ENCODE measurements at places on chromosomes 1 and 21.

DNA sequence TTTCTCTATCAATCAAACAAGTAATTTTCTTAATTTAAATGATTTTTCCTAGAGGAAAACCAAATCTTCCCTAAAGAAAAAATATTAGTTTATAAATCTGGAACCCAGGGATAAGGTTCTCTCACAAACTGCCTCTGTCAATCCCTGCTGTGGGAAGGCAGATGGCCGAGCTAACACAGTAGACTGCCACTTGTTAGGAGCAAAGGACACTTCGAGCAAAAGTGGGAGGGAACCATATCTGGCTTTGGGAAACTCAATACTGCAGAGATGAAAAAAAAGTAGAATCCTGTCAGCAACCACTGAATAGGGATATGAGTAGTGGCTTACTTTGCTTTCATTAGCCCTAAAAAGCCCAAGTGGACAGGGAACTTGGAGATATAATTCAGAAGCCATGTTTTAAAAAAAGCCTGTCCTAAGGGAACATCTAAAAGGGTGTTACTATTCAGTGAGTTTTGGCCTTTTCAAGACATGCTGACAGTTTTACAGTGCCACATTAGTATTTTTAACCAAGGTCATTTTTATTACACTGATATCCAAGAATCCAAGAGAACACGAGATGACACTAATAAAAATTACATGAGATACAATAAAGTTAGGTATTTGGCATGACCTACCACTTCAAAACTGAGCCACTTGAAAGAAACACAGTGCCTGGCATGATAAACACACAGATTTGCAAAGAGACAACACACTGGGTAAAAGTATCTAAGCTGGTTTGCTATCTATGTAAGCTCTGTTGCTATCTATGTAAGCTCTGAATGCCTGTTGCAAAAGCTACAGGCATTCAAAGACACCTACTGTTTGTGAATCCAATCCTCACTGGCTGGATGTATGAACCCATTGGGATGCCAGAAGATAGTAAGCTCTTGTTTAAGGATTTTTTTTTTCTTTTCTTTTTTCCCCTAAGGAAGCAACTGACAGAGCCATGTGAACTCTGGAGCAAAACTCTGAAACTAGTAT, 21.4 kb downstream of the TEX38 start:
- DNase-seq, result no peak

- DNase-seq, result no peak
Measured at GRCh38 chr1:116997066-116997465, 4.5 kb upstream of the CD101 start.

DNA sequence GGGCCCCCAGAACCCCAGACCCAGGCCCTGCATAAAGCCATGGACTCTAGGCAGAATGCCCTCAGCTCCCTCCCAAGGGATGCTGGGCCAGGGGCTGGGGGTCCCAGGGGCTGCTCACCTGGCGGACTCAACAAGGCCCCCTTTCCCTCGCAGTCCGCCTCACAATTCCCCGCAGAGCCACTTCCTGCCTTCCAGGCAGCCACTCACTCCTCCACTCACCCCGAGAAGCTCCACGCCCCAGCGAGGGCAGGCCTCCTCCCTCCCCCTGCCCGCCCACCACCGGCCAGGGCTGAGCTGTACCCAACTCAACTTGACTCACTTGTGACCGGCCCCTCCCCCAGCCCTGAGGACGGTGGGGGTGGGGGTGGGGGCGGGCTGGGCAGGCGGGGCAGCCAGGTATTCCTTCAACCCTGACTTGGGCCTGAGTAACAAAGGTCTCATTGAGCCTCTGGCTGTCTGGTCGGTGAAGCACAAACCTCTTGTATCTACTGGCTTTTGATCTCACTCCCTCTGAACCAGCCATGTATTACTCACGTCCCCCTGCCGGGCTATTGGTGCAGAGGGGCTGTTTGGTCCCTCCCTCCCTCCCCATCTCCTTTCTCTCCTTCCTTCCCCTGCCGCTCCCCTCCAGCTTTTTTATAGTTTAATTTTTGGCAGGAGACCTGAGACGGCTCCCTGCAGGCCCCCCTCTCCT, 5.9 kb downstream of the BLACAT1 start:
- DNase-seq, result peak; percentile 28

GRCh38 chr1:212152308-212152693, 116.8 kb downstream of the DTL start:
- no peak for DNase-seq

DNA sequence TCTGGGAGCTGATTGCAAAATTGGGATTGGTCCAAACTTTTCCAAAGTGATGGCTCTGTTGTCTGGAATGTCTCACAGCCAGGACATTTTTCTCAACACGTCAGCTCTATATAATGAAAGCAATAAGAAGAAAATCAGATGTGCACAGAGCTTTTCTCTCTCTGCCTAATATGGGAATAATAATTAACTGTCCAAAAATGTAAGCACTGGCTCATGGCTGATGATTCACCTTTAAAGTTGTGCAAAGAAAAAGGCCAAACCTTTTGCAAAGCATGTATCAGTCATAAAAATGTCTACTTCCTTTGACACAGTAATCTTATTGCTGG, 30.4 kb downstream of the ZNF281 start:
- no peak for DNase-seq

- no peak for DNase-seq
Measured at GRCh38 chr1:87030740-87031690, 116.6 kb downstream of the HS2ST1 start.

DNA sequence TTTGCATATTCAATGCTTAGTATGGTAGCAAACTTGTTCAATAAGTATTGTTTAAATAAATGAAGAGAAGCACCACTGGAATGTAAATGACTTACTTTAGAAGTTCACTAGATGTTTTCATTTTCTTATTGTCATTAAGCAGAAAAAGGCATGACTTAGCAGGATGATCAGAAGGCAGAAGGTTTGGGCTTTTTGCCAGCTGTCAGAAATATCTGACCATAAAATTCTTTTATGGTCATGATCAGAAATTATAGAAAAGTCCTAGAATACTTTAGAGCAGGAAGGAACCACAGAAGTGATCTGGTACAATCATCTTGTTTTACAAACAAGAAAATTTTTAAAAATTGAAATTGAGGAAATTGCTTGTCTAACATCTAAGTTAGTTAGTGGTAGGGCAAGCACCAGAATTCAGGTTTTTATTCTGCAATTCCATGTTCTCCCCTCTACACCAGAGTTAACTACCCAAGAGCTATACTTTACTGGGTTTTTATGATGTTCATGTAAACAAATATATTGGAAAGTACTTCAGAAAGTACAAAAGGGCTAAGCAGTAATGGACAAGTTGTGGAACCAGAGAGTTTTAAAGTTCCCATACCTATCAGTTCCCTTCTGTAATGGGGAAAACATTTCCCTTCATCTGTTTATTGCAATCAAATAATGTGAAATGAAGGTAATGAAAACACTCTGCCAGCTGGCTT, 10.1 kb downstream of the FMO5 start:
- no peak for DNase-seq

DNA sequence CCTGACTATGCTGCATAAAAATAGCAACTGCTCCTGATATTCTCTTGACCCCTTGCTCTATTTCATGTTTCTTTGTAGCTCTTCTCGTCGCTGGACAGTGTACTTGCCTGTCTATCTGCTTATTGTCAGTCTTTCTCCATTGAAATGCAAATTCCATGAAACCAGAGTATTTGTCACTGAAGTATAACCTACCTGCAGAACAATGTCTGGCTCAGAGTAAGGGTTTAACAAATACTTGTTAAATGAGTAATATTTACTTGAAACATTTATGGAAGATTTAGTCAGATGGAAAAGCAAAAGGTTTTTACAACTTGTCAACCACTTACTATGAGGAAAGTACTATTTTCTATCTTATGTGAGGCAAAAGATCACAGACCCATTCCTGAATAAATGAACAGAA, 19.9 kb upstream of the ERICH3 start:
- DNase-seq, result no peak

DNA sequence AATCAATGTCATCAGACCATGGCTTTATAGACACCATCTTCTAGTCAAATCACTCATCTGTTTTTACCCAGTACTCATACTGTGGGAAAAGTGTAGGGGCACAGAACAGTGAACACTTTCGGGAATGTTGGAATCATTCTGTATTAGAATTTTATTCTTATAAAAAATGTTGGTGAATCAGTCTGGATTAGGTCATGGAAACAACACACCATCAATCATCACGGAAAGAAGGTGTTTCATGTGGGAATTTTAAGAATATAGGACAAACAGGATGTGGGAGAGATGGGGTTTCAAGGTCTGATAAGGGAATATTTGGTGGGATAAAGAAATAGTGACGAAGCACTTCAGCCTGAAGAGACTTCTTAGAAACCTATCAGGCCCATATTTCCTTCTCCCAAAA, 17.3 kb downstream of the GBP1 start:
- no peak for DNase-seq

DNA sequence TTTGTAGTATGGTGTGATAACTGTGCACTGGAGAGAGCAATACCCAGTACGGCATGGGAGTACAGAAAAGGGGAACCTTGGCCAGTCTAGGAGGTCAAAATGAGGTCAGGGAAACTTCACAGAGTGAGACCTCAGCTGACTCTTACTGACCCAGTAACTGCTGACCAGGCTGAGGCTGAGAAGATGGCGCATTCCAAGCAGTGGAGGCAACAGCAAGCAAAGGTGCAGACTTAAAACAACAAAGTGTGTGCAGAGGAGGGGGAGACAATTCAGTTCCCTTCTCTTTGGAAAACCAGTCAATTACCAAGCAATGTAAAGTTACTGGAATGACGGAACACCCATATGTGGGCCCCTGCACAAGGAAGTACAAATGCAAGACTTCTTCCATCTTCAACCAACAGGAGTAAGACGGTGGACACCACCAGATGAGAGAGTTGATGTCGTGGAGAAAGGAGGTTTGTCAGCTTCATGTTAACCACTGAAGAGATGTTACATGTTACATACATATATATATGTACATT, 54.6 kb upstream of the PRDX6 start:
- no peak for DNase-seq

DNA sequence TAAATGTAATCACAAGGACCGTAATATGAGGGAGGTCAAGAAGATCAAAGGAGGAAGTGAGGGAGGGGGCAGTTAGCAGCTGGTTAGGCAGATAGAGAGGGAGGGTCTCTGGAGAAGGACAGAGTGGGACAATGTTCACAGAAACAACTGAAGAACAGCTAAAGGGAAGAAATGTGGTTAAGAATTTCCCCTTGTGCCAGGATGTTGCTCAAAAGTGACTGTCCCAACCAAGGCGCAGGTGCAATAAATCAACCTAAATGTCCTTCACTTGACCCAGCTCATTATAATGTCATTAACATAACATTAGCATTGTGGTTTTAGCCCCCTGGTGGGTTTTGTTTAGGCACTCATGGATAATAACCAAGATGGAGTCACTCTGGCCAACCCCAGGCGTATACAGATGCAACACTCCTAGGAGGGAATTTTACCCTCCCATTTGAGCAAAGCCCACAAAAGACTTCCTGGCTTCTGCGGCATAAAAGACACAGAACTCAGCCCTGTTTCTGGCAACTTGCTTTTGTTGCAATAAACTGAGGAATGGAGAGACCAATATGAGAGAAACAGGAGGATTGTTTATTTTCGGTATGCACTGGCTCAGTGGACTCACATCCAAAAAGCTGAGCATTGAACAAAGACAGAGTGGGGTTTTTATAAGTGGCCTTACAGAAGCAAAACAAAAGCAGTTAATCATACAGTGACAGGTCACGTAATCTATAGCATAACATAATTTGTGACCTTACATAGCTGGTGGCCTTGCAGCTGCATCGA, 7.3 kb upstream of the CA6 start:
- no peak for DNase-seq

DNA sequence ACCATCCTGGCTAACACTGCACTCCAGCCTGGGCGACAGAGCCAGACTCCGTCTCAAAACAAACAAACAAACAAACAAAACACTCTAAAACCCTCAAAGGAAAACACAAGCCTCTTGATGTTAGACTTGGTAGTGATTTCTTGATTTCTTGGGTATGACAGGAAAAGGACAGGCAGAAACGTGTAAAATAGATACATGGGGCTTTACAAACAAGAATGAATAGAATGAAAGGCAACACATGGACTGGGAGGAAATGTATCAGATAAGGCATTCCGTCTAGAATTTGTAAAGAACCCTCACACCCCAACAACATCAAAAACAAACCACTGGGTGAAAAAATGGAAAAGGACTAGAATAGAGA, 7.8 kb upstream of the PRXL2B start:
- no peak for DNase-seq

DNA sequence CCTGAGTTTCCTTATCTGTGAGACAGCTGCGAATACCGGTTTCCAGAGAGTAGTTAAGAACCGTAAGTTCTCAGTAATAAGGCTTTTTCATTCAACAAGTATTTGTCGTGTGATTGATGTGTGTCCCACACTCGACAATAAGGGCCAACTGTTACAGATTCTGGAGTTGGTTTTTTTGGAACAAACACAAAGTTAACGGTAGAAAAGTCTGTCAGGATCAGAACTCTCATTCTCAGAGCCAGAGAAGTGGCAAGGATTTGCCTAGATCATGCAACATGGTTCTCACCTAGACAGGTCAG, 837 bp downstream of the NUDC start:
- no peak for DNase-seq

GRCh38 chr1:205975387-205975998, 27.7 kb downstream of the RAB7B start:
- DNase-seq, result no peak

DNA sequence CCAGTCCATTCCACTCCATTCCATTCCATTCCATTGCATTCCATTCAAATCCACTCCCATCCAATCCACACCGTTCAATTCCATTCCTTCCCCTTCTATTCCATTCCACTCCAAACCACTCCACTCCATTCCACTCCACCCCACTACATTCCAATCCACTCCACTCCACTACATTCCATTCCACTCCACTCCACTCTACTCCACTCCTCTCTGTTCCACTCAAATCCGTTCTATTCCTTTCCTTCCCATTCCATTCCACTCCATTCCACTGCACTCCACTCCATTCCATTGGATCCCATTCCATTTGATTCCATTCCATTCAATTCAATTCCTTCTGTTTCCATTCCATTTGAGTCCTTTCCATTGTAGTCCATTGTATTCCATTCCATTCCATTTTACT, 2568.3 kb upstream of the TPTE start:
- DNase-seq, result no peak

DNA sequence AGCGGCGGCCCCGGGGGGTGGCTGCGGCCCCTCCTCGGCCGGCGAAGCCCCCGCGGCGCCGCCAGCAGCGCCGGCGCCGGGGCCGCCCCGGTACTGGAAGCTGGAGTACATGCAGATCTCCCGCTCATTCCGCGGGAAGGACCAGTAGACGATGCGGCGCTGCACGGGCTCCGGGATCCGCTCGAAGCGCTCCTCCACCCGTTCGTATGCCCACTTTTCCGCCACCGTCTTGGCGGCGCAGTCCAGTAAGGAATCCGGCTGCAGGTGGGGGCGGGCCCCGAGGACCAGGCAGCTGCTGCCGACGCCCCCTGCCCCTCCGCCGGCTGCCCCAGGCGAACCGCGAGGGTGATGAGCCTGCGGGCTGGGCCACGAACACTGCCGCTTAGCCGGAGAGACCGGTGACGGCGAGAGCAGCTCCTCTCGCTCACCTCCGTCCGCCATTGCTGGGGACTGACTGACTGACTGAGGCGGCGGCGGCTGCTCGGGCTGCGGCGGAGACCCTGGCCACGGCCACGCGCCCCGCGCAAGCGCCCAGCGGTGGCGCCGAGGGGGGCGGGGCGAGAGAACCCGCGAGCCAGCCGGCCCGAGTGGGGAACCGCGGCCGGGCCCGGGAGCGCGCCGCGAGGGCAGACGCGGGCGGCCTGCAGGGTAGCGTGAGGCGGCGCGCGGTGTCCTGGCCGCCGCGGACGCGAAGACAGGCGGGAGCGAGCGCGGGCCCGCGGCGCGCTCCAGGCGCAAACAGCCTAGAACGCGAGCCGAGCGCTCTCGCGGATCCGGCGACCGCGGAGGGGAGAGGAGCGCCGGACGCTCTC, at the start of gene ZSWIM5:
Gene ZSWIM5, minus strand, starts transcription at position 696 of the 812 bp plus-strand sequence. Its CDS starts 255 bp downstream, at position 441.
- DNase-seq, result peak; percentile 33

All from cortex of kidney (tissue), 1 donor.